GF-D8 (cell line): ENCODE measurements at places on chromosomes 7 and 10.
A peak's percentile ranks its signal among the peaks of the same experiment; 100 is the strongest.

- DNase-seq = no peak
Measured at GRCh38 chr7:31699050-31699449, 12.0 kb downstream of the PPP1R17 start.

DNA sequence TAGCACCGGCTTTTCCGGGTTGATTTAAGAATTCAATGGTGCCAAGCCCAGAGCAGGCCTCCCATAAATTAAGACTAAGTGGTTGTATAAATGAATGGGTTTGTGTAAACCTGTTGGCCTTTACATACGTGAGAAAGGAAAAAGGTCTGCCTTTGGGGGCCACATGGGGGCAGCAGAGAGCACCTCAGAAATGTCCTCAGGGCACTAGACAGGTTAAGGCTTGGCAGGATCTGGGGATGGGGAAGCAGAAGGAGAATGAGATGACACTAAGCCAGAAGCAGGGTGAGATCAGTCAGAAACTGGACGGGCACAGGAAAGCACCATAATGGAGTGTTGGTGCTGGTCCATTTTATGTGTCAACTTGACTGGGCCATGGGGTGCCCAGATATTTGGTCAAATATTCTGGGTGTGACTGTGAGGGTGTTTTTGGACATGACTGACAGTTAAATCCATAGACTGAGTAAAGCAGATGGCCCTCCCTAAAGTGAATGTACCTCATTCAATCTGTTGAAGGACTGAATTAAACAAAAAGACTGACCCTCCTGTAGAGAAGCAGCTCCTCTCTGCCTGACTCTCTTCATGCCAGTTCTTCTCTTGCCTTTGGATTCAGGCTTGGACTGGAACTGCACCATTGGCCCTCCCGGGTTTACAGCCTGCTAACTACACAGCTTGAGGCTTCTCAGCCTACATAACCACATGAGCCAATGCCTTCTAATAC, 58.9 kb downstream of the FRMPD2 start:
- no peak for DNase-seq

- no peak for DNase-seq
Measured at GRCh38 chr7:16450366-16450765, 15.2 kb downstream of the SOSTDC1 start.

DNA sequence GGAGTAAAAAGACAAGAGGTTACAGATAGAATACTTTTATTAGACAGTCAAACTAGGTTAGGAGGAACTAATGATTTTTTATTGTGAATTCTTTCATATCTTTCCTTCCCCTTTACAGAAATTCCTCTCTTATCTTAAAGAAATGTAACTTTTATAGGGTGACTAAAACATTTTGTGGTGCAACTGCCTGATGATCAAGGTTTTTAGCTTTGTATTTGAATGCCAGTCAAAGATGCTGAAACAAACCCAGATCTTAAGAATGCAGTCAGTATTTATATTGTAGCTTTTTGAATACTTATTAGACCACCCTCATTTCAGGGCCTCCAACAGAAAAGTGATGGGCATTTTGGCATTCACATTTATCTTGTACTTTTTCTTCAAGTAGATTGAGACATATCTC, 27.4 kb downstream of the TAX1BP1 start:
- peak; percentile 55 for DNase-seq

DNA sequence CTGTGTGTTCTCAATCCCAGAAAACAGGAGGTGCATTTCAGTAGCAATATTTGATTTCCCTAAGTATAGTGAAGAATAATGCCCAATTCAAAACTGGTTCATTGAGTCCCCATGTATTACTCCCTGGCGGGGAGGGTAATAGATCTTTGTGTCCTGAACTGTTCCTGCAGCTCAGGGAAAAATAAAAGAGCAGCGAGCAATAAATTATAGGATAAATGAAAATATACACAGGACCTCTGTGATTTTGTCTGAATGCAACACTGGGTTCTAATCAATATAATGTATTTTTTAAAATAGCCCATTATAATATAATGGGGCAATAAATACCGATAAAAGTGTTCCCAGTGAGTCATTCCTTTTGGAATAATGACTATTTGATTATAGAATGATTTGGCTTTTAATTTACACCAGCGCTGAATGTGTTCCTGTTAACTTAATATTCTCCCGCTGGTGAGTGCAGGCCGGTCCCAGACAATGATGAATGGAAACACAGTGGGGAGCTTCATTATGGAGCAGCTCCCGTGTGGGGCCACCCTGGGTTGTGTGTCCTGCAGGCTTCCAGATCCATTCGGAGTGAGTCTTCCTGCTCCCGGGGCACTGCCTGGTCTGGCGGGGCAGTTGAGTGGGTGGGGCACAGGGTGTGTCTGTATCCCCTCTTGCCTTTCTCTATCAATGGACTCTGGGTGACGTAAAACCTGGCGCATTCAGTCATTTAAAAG, 263.1 kb downstream of the ACTR3B start:
- no peak for DNase-seq

DNA sequence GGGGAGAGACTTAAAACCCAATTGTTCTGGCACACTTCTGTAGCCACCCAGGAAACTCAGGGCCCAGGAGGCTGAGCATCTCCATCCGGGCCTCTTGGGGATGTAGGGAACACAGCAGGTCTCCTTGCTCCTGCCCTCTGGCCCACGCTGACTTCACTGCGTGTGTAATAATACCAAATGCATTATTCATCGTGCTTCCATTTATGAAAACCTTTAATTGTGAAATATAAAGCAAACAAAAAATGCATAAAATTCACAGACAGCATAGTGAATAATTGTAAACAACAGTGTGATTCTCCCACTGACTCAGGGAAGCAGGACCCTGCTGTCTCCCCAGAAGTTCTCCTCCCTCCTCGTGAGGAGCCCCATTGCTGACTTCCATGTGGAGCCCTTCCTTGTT, 70.3 kb upstream of the SHH start:
- DNase-seq = no peak

DNA sequence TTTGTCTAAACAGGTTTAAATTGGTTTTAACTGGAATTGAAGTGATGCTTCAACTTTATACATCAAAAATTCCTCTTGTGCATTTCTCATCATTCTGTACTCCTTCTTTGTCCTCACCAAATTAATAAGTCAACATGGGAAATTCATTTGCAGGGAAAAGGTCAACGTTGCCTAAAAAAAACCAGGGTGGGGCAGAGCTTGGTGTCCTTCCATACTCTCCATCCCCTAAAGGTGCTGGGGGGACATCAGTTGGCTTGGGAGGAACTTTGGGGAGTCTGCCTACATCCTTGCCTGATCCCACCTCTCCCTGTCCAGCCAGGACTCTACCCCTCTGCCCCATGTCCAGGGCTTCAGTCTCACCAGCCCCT, 34.1 kb upstream of the SLC26A3 start:
- DNase-seq = no peak

- DNase-seq = no peak
Measured at GRCh38 chr10:96122824-96123223, 7.3 kb upstream of the ZNF518A start.

DNA sequence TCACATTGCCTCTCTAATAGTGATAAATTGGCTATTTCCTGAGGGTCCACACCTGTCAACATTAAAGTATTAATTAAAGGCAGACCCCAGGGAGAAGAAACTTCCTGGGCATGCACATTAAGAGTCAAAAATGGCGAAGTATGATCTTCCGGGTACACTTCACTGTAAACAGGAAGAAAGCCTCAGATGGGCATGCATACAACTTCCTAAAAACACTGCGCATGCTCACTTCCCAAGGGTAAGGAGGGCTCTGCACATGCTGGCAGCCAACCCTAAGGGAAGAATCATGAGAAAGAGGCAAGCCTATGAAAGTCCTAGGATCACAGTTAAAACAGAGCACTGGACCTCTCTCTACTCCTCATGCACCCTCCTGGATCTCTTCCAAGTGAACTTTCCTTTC, 80.1 kb upstream of the IMMP2L start:
- peak; percentile 6 for DNase-seq

DNA sequence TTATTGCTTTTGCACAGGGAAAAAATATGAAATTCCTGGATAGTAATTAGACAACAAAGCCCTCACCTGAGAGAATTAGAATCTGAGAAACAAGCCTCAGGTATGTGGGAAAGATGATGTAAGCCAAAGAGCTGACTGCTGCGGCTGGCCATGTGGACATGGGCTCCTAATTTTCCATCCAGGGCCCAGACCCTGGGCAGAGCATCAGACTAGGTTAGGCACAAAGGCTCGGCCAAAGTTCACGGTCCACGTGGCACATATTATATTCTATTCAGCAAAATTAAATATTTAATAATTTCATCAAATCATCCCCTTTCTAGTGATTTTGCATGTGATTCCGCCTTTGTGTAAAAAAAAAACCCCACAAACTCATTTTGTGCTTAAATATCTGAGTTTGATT, 5.1 kb downstream of the CYP3A4 start:
- no peak for DNase-seq

GRCh38 chr7:66961096-66961495, 34.3 kb downstream of the SBDS start:
- no peak for DNase-seq

- no peak for DNase-seq
Measured at GRCh38 chr10:24448351-24448999, 239.5 kb downstream of the KIAA1217 start.

GRCh38 chr10:114876602-114877300, 55.2 kb downstream of the FHIP2A start:
- peak; percentile 3 for DNase-seq

DNA sequence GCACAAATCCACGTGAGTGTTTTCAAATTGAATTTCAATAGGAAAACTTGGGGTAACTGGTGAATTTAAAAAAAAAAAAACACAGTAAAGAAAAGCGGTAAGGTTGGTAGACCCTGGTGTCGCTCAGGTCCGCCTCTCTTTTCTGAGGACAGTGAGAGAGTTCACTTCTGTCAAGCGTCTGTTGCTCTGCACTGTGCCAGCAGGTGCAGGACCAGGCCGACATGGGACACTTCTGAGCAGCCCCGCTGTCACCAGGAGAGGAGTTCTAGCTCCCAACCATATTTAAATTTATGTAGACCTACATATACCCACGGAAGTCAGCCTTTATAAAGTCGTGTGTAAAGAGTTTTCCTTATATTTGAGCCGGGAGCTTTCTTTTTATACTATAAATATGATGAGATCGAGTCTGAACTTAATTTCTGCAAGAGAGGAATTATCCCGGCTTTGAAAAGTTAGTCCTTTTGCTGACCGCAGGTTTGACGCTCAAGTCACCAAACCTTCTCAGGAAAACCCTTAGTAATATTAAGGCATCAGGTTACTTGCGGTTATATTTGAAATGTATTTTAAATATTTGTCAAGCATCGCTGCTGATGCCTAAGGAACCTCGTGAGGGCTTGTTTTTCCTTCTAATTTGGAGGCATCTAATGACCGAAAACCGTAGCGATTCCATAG, 531 bp downstream of the IKZF1 start:
- DNase-seq = peak; percentile 63

DNA sequence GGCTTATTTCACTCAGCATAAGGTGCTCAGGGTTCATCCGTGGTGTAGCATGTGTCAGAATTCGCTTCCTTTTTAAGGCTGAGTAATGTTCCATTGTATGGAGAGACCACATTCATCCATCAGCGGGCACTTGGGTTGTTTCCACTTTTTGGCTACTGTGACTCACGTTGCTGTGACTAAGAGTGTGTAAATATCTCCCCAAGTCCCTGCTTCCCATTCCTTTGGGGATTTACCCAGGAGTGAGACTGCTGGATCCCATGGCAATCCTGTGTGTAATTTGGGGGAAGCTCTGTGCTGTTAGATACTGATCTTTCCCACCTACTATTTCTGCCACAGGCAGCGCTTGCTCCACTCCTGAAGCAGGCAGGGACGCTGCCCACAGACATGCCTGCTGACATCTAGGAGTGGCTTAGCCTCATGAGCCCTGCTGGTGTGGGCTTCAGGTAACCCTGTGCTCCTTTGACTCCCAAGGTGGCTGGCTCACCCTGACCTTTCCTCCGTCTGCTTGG, 346.0 kb downstream of the FRMD4A start:
- no peak for DNase-seq

GRCh38 chr7:42254217-42254616, 17.2 kb upstream of the GLI3 start:
- DNase-seq = no peak

DNA sequence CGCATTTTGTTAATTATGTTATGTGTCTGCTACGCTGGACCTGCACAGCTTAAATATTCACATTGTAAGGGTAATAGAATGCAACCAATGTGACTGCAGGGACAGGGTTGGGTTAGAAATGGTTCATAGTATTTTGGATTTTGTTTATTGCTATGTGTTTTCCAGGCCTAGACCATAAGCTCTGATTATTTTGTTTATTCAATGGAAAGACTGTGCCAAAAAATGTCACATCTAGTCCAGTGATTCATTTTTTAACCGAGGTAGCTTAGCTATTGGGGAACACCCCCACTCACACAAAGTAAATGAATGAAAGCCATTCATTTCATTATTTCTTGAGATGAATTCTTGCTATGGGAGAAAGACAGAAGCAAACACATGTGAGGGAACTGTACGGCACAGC, 516.5 kb upstream of the ANKRD30A start:
- no peak for DNase-seq

- peak; percentile 92 for DNase-seq
Measured at GRCh38 chr7:76291351-76292212, 10.9 kb upstream of the HSPB1 start.

DNA sequence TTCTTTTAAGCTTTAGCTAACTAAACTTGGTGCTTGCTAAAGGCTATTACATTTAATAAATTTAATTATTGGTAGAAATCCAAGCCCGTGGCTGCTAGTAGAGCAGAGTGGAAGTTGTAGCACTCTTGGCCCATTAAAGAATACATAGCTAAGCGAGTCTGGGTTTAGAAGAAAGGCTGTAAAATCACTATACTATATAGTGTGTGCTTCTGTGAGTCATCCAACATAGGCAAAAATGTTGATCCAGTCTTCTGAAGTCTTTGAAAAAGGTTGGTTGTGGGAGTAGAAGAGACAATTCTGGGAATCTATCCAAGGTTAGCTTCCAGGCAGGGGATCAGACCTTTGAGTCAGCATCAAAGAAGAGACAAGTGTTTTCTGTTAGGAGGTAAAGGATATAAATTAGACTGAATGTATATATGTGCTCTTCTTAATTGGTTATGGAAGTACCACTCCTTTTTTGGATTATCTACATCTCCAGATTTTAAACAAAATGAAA, 664.2 kb downstream of the NXPH1 start:
- no peak for DNase-seq
